DMS 273 treated with DMSO at 0.1 percent for 48 hours (cell line): ENCODE measurements at places on chromosomes 5 and 9.

GRCh38 chr5:112006721-112007120 lies 249.7 kb upstream of the NREP start:
- peak; percentile 31 for DNase-seq

DNA sequence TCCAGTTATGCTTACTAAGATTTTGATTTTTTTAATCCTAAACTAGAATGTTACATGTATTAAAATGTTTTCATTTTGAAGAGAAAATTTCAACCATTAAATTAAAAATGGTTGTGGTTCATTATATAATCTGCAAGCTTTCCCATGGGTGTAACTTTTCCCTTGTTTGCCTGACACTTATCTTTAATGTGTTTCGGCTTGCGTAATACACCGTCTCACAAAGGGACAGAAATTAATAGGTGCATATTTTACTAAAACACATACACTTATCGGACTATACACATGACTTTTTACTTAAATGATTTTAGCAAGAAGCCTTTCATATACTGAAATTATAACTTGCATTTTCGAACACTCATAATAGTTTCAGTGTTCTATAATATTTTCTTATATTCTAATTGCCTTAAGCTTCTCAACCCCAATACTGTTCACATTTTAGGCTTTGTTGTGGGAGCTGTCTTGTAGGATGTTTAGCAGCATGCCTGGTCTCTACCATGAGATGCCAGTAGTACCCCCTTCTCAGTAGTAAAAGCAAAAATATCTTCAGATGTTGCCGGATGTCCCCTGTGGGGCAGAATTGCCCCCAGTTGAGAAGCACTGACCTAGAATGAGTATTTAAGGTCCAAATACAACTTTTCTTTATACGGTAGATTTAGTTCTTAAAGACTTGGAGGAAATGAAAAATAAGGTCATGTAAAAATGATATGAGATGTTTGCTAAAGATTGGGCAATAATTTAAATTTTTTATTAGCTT lies 28.6 kb downstream of the UGCG start:
- DNase-seq = no peak

GRCh38 chr9:72305102-72305546 lies 59.9 kb downstream of the ZFAND5 start:
- DNase-seq = peak; percentile 22

DNA sequence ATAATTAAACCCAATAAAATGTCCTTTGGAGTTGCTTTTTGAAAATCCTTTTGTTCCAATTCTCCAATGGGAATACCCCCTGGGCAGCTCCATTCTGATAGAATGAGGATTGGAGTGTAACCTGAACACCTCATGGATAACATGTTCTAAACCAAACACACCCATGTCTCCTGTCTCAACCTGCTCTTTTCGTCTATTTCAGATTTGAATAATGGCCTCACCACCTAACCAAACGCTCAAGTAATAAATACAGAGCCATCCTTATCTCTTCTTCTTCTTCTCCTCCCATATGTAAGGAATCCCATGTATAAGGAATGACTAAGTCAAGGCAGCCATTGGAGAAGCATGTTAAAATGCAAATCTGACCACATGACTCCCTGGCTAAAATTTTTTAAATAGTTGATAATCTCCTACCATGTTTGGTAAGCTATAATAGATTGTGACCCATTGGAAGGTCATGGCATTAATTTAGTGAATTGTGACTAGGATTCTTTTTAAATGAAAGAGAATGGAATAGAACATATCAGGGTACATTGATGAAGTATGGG lies 26.0 kb downstream of the ELL2 start:
- no peak for DNase-seq

GRCh38 chr5:149175346-149176105 lies 34.2 kb downstream of the ABLIM3 start:
- no peak for DNase-seq

- no peak for DNase-seq
Observed at GRCh38 chr5:132233081-132233480, 5.4 kb upstream of the P4HA2 start.

DNA sequence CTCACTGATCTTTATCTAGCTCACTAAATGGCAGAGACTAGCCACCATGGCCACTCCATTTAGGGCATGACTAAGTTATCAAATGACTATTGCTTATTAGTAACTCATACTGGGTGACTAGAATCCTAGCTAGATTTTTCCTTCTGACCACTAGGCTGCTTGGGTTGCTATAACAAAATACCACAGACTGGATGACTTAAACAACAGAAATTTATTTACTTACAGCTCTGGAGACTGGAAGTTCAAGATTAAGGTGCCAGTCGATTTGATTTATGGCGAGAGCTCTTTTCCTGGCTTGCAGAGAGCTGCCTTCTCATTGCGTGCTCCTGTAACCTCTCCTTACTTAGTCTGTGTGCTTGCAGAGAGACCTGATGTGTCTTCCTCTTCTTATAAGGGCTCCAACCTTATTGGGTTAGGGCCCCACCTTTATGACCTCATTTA lies 55.0 kb upstream of the APC start:
- DNase-seq = no peak

- no peak for DNase-seq
Observed at GRCh38 chr5:156892223-156892622, 42.1 kb downstream of the PPP1R2B start.

DNA sequence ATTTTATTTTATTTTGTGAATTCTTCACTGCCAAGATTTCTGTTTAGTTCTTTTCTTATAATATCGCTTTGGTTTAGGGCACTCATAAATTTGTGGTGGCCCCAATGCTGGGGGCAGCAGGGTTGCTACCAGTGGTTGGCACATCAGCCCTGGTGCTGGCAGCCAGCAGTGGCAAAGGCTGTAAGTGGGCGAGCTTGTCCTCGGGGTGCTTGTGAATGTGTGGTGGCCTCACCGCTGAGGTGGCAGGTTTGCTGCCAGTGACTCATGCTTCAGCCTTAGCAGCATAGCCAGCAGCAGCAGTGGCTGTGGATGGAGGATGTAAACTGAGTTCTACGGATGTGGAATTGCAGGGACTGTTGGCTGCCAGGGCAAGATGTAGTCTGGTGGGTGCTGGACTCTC lies 262.9 kb upstream of the DMAC1 start:
- DNase-seq = no peak

GRCh38 chr5:28580616-28581015 lies 1542.2 kb upstream of the CDH9 start:
- no peak for DNase-seq

DNA sequence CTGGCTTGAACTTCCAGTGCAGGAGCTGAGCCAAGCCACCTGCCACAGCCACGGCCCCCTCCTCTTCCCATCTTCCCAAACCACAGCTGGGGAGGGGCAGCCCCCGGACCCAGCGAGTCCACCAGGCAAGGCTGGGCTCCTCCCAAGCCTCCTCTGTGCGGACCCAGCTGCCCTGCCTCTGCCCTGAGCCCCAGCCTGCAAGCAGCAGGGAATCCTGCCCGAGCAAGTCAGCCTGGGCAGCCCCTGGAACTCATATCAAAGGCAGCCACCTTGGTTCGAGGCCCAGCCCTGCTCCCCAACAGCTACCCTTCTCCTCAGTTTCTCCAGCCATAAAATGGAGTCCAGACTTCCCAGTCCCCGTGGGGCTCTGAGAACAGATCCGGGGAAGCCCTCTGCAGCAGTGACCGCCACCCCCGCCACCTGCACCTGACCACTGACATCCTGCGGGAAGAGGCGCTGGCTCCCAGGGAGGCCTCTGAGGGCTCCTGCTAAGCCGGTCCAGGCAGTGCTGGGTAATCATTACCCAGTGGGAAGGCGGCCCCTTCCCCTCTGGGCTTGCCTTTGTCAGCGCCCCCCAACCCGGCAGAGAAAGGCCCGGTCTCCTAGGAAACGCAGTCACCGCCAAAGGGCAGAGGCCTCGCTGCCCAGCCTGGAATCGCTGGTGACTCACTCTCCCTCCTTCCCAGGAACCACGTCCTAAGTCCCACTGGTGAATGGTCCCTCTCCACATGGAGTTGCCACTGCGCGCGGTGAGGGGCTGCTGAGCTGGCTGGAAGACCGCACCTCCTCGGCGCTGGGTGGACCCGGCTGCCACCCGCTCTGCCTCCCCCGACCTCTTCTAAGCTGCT lies 1.5 kb downstream of the VAV2 start:
- no peak for DNase-seq

GRCh38 chr9:92764381-92764987 lies at the start of gene BICD2:
Gene BICD2, minus strand, starts transcription at chr9:92764833. Its CDS starts 89 bp downstream, at chr9:92764744.
- DNase-seq = no peak

GRCh38 chr9:73643379-73644013 lies 491.8 kb downstream of the ANXA1 start:
- DNase-seq = no peak
